ENCODE measurements at places on chromosomes 2 and 18.

- no peak for DNase-seq
Measured at GRCh38 chr18:50410008-50410407, 35.2 kb downstream of the SKA1 start.

- DNase-seq, result no peak
Measured at GRCh38 chr2:207228402-207228801, 62.7 kb upstream of the KLF7 start.

DNA sequence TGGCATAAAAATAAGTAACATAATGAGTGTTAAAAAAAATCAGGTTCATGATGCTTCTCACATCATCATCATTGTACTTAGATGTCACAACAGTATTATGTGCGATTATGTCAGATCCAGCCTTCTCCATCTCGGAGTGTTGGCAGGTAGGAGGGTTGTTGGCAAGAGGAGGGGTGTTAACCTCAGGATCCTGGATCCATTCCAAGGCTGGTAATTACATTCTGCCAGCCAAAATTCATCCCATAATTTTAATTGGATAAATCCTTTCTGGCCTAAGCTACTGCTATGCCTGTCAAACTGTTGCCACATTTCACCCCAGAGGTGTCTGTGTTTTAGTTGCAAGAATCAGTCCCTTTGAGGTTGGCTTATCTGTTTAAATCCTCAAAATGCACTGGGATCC, 891 bp upstream of the FTCDNL1 start:
- DNase-seq, result no peak

DNA sequence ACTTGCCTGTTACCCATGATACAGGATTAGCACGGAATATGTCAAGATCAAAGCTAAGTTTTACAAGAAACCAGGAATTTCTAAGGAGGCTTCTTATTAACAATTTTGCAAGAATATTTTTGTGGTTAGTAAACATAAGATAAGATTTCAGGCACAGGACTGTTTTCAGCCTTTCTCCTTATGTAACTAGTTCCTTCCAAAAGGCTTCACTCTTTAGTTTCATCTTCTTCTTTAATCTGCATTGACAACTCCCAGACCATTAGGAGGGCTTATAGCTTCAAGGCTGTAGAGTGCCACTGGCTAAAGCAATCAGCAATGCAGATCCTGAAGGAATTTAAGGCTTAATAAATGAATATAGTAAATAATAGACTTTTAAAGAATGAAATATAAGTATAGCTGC, 29.3 kb downstream of the SLC14A1 start:
- DNase-seq, result no peak

DNA sequence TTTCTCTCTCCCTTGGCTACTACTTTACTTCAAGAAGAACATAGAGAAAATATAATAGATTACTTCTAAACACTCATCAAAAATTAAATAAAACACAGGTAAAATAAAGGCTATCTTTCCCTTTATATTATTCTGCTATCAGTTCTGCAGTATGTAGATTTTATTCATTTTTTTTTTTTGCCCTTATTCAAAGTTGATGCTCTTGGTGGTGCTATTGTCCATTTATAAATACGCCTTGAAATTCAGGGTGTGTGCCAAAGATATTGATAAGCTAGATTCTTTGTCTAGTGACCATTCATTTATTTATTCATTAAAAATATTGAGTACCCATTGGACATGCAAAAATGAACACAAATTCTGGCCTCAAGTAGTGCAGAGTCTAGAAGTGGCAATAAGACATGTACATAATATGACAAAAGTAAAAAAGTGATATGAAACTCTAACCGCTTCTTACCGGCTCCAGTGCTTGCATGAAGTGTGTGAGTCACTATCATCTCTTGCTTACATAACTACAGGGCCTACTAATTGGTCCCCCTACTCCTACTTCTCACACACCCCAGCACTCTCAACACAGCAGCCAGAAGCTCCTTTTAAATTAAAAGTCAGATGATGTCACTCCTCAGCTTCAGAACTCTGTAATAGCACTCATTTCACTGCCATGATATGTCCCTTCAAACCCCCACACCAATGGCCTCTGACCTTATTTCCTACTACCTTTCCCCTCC, 208.3 kb upstream of the FANCL start:
- no peak for DNase-seq

- DNase-seq, result no peak
Measured at GRCh38 chr2:219446101-219446504, 11.5 kb downstream of the SPEG start.

DNA sequence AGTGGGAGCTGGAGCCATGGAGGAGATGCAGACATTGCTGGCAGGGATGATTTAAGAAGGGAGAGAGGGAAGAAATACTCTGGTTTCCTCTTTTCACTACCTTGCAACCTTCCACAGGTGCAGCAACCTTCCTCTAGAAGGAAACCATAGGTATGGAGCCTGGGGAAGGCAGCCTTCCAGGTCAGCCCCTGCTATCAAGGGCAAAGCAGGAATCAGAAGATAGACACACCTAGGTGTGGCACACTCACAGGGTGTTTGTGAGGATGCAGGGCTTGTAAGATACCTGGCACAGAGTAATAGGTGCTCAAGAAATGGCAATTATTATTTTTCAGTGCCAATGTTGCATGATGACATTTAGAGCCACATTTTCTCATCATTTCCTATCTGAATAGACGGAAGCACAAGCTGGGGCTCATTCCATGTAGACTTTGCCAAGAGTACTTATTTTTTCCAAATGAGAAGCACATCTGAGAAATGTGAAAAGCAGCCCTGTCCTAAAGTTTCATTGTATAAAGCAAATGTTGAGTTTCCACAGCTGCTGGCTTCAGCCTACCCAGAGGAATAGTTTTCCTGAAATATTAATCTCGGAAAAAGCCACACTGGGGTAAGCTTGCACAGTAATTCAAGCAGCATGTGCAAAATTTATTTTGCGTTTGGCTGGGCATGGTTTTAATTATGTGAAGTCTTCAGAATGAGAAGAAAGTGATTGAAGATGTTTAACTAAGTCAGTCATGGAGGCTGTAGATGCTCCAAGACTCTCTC, 20.6 kb downstream of the EVA1A start:
- no peak for DNase-seq

DNA sequence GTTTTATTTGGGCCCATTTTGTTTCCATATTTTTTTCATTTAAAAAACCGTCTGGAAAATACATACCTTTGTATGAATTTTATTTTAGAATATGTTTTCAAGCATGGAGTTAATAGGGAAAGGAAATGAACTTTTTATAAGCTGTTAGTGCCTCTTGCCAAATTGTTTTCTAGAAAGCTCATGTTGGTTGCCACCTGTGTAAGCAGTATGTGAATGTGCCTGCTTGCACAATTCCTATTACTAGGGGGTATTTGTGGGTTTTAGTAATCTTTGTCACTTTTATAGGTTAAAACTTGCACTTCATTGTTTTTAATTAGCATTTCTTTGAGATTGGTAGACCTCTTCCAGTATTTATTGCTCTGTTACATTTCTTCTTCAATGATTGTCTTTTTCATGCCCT, 107.3 kb downstream of the TANC1 start:
- DNase-seq, result no peak

GRCh38 chr2:223868005-223868404, 30.6 kb upstream of the AP1S3 start:
- no peak for DNase-seq

DNA sequence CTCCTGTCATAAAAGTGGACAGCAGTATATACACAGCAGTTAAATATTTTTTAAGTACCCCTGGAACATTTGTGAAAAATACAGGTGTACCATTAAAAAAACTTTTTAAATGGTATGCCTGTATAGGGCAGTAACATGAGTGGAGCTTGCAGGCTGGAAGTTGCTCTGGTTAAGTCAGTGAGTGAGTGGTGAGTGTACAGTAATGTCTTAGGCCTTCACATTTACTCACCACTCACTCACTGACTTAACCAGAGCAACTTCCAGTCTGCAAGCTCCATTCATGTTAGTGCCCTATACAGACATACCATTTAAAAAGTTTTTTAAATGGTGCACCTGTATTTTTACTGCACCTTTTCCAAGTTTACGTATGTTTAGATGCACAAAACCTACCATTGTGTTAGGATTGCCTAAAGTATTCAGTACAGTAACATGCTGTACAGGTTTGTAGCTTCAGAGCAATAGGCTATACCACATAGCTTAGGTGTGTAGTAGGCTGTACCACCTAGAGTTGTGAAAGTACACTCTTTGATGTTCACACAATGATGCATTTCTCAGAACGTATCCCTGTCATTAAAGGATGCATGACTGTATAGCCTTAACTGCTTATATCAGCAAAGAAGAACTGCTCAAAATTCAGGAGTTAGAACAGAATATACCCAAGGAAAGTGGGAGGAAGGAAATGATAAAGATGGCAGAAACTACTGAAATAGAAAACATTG, 112.6 kb downstream of the EHBP1 start:
- DNase-seq, result no peak

- no peak for DNase-seq
Measured at GRCh38 chr2:151556121-151556520, 146.4 kb downstream of the RIF1 start.

GRCh38 chr2:20556756-20557155, 94.1 kb downstream of the HS1BP3 start:
- no peak for DNase-seq

- no peak for DNase-seq
Measured at GRCh38 chr2:200350850-200351285, 44.4 kb downstream of the SPATS2L start.

GRCh38 chr18:31064130-31064529, 21.6 kb upstream of the DSC3 start:
- DNase-seq, result no peak

DNA sequence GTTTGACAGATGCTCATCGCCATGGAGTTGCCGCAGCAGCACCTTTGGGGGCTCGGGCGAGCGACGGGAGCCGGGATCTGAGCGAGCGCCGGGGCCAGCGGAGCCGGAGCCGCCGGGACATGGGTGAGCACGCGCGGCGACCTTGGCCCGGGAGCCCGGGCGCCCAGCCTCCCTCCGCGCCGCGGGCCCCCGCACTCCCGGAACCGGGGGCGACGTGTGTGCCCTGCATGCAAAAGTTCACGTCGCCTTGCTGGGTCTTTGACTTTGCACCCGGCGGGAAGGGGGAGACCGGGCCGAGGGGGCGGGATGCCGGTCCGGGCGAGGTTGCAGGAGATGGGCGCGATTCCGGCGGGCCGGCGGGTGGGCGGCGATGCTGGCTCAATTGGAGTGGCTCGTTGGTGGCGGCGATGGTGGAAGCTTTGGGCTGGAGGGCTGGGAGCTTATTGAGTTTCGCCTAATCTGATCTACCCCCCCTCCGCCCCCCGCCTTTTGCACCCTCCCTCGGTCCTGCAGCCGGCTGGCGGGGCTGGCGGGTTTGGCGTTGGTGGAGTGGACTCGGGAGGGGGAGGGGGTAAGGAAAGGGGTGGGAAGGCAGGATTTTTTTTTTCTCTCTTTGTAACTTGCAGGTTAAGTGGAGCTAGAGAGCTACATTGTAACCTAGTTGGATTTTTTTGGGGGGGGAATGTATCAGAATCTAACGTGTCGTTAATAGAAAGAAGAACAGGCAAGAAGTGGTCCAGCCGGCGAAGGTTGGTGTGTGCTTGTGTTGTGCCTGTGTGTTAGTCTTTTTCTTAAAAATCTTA, at the start of gene SETBP1:
Gene SETBP1 (plus strand): TSS at position 616 of the 803 bp plus-strand sequence. CDS start 20,459 bp downstream, outside the sequence.
- peak; percentile 22 for DNase-seq

DNA sequence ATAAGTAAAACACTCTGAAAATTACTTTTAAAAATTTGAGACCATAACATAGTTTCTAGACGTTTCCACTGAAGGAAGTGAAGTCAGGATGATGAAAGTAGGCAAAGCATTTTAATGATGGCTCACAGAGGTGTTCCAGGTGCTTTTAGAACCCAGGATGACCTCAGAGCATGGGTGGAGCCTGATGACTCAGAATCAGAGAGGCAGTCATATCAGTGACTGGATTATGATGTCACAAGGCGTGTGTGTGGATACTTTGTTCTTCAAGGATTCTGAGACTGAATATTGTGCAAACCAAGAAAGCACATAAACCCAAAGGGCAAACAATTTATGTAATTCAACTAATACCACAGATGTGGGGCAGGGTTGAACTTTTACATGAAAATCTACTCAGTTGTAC, 208.0 kb upstream of the FBXO11 start:
- DNase-seq, result peak; percentile 62

- no peak for DNase-seq
Measured at GRCh38 chr18:79555885-79556284, 123.7 kb upstream of the CTDP1 start.

DNA sequence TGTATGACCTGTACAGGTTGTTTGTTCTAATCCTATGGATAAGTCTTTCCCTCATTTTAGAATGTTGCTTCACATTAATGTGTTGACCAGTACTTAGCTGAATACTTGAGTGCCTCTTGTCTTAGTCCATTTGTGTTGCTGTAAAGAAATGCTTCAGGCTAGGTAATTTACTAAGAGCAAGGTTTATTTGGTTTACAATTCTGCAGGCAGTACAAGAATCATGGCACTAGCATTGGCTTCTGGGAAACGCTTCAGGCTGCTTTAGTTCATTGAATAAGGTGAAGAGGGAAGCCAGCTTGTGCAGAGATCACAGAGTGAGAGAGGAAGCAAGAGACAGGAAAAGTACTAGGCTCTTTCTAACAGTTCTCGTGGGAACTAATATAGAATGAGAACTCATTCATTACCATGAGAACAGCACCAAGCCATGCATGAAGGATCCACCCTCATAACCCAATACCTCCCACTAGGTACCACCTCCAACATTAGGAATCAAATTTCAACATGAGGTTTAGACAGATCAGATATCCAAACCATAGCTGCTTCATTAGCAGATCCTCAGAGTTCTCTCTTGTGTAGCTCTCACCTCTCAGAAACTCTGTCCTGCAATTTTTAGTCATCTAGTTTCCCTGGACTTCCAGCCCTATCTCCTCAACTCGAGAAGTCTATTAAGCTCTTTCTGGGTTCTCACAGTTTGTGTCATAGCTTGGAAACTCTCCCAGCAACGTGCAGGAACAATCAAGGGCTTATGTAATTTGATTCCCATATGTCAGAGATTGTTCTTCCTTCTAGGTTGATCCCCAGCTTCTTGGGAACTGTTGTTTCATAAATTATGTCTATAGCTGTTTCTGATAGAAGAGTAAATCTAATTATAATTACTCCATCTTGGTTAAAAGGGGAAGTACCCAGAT, 2082.3 kb upstream of the CELF4 start:
- no peak for DNase-seq

DNA sequence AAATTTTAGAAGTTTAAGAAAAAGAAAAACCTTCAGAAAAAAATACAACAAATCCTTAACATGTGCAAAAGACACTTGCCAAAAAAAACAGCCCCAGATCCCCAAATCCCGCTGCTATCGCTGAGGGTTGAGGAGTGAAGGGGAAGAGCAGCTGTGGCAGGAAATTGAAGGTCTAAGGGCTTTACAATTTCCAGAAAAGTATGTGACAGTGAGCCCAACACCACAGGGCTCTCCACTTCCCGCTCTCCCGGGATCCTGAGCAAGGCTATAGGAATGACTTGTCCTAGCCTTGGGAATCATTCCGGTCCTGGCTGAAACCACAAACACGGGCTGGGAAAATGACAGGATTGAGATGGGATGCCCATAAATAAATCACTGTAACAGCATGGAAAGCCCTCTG, 191.4 kb downstream of the TMEM163 start:
- no peak for DNase-seq

- DNase-seq, result no peak
Measured at GRCh38 chr2:15334644-15335326, 226.3 kb downstream of the NBAS start.

Measured in activated CD8-positive, alpha-beta memory T cell treated with anti-CD3 and anti-CD28 coated beads, Interleukin-2, amount 50 U/mL, for 4 hours (primary cell).